ENCODE measurements at places on chromosomes 1 and 21.

DNA sequence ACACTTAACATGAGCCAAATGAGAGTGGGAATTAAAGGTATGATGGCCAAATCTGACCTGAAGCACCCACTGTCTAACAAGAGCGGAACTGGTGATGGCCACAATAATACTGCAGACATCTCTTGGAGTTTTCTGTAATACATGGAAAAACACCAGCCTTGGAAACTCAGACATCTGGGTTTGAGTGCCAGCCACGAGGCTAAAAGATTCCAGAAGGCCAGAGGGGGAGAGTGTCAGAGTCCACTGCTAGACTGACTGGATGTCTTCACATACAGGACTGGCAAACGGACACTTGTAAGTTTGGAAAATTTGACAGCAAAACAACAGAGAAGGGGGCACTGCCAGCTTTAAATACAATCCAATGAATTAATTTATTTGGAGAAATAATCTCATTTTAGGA lies 175.1 kb downstream of the ADSS2 start:
- DNase-seq = no peak

GRCh38 chr1:43572538-43572937 lies 41.9 kb downstream of the PTPRF start:
- no peak for DNase-seq

- DNase-seq = no peak
Measured at GRCh38 chr1:86346388-86346787, 49.7 kb downstream of the ODF2L start.

- DNase-seq = no peak
Measured at GRCh38 chr1:203512517-203512847, 18.5 kb downstream of the OPTC start.

- no peak for DNase-seq
Measured at GRCh38 chr1:32864375-32865019, 6.2 kb downstream of the FNDC5 start.

- DNase-seq = no peak
Measured at GRCh38 chr21:38242061-38242460, 14.7 kb upstream of the KCNJ15 start.

GRCh38 chr1:100482167-100482566 lies 55.8 kb upstream of the GPR88 start:
- DNase-seq = no peak

DNA sequence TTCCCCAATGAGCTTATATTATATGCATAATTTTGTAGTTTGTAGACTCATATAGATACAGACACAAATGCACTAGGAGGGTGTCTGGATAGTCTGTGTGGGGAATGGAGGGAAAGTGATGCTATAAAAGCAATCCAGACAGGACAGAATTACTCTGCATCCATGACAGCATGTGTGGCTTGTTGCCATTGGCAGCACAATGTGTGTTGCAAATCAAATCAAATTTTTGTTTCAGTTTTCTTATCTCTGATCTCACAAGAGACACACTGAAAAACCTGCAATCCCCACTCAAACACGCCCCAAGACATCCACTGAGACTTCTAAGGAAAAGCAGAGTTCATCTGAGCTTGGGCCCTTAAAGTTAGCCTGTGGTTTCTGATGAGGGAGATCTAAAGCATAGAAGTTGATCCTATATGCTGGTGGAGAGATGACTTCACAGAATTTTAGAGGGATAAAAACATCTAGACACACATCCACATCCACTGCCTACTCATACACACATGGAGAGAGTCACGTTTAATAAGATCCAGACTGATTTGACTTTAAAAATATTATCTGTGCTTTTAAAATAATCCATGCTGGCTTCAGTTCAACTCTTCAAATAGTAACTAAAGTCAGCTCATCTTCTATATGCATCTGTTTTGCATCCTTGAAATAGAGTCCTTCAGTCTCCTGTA lies 313.0 kb upstream of the PLXNA2 start:
- no peak for DNase-seq

DNA sequence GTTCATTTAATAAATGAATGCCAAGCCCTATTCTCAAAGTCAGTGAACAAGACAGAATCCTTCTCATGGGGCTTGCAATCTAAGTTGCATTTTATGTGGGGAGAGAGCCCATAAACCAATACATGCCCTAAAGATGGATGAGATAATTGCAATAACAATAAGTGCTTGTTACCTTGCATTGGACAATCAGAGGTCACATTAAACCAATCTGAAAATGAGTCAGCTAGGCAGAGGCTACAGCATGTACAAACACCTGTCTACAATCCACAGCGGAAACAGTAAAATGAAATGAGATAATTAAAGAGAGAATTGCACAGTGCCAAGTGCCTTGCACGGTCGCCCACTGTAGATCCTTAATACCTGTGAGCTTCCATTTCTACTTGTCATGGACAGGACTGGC lies 7.4 kb upstream of the IGFN1 start:
- DNase-seq = no peak

DNA sequence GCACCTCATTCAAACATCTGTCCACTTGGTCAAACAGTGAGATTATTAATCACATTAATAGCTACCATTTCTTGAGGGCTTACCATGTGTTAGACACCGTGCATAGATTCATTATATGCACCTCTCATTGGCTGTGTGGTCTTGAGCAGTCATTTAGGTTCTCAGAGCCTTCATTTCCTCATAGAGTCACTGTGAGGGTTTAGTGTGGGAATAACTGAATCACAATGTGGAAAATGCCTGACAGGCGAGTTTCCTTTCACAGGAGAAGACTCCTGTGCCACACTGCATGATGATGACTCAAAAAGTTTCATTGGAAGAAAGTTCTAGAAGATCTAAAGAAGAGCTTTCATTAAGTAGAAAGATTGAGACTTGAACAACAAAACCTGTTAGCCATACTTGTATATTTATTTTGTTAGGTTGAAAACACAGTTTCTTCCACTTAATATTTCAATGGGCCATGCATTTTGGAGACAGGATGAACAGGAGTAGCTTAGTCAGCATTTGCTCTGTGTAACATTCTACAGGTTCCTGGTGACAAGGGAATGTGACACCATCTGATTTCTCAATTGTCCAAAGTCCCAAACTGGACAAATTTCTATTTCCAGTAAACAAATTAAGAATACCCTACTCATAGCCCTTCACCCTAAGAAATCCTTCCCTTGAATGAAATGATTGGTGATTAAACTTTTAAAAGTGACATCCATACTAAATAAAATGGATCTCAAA lies 45.7 kb downstream of the FYB2 start:
- no peak for DNase-seq

DNA sequence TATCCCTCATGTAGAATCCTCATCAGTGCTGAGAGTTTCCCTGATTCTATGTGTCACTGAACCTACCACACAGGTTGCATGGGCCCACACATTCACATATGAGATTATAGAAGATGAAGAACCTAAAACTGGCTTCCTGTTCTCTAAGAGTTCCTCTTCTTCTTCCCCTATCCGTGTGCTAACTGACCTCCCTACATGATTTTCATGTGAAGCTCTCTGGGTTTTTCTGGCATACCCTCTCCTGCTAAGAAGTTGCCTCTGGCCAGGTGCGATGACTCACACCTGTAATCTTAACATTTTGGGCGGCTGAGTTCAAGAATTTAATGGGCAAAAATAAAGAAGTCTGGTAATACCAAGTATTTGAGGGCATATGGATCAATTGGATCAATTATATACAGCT lies 5.5 kb upstream of the CD244 start:
- no peak for DNase-seq

GRCh38 chr1:112219267-112219666 lies 176.7 kb upstream of the CTTNBP2NL start:
- DNase-seq = no peak

- DNase-seq = no peak
Measured at GRCh38 chr1:223712194-223712849, at the start of gene CAPN2. Gene CAPN2, plus strand, starts transcription at chr1:223712539. Its CDS starts 102 bp downstream, at chr1:223712641.

- no peak for DNase-seq
Measured at GRCh38 chr1:230326971-230327891, 98.9 kb downstream of the PGBD5 start.

DNA sequence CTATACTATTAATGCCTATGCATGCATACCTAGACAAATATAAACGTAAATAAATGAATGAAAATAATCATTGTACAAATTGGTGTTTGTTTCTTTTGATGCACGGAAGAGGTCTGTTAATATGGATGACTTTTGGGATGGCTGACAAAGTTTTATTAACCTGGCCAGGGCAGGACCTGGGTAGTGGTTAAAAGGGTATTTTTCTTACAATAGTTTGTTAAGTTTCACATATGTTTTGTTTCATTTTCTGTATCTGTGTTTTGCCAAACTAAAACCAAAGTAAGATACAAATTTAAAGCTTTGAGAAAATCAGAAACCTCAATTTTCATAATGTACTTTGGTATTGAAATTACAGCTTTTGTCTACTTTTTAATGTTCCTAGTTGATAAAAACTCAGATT lies 222.7 kb upstream of the OLFM3 start:
- no peak for DNase-seq

GRCh38 chr1:109642626-109643025 lies 13.3 kb upstream of the GSTM4 start:
- DNase-seq = no peak

- no peak for DNase-seq
Measured at GRCh38 chr1:10613340-10613739, 138.6 kb downstream of the PEX14 start.

DNA sequence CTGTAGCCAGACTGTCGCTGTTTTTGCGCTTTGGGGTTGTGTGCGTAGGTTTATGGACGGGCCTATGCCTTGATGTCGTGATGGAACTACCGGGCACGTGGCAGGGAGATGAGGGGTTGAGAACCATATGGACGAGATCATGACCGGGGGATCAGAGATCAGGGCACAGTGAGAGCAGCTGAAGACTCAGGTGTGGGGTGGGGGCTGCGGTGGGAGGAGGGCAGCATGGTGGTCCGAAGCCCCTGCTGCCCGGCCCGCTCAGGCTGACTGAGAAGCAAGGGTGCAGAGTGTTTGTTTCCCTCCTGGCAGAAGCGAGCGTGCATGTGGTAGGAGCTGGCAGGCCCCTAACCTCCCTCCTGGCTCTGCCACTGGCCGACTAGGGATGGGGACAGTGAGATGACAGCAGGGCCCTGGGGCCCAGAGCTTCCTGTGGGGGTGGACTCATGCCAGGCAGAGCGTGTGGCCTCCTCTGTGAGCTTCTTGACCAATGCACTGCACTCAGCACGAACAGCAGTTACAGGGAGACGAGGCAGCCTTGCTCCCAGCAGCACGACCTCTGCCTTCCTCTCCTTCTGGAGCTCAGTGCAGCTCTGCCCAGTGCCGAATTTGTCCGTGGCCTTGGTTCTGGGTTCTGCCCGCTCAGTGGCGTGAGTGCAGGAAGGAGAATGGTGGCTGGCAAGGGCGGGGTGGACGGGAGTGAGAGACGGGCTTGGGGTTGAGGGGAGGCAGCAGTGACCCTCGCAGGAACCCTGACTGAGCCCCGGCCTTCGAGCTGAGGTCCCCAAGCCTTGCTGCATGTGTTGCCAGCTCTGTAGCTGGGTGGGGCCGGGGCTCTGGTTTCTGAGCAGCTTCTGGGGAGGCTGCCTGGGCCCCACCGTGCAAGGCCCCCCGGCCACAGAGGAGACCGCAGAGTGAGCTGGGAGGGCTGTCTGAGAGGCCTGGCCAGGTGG lies 22.2 kb upstream of the LRRC3 start:
- no peak for DNase-seq

GRCh38 chr1:165010418-165011070 lies 346.0 kb downstream of the LMX1A start:
- DNase-seq = no peak

DNA sequence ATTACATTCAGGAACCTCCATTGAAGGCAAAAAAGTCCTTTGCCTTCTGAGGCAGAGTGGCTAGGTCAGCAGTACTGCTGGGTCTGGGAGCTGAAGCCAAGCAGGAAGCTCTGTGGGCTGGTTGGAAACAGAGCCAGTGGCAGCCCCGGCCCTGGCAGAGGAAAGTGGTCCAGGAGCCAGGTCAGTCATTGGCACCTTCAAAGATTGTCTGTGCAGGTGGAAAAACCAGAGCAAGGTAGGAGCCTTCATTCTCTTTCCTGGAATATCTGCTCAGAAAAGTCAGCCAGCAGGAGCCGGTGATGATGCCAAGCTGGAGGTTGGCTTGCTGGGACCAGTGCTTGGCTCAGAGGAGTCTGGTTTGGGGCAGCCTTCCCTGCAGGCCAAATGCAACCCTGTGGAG lies 12.5 kb upstream of the DISP3 start:
- DNase-seq = no peak

- DNase-seq = no peak
Measured at GRCh38 chr1:198007687-198008607, 90.8 kb downstream of the LHX9 start.
